NCI-H2227 treated with DMSO at 0.1 percent for 48 hours (cell line): ENCODE measurements at places on chromosomes 4 and X.

DNA sequence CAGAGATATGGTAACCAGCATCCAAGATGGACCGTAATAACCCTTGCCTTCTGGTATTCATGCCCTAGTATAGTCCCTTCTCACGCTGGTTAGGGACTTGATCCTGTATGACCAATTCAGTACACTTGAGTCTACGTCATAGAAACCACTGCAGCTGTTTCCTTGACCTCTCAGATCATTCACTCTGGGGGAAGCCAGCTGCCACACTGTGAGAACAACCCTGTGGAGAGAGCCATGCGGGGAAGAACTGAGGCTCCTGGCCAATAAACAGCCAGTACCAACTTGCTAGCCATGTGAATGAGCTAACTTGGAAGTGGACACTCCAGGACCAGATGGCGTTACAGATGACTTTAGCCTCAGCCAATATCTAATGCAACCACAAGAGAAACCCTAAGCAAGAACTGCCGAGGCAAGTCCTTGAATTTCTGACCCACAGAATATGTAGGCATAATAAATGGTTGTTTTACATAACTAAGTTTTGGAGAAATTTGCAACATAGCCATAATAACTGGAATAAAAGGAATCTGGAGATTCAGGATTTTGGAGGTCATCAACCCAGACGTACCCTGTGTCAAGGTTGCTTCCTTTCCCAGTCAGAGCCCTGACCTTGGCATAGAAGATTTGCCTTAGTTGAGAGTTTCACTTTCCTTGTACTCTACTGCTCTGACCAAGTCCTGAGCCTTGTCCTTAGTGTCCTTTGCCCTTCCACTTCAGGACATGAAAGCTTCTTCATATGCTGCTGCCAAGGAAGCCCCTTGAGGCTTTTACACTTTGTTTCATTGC, 87.3 kb upstream of the ZNF81 start:
- DNase-seq = no peak

GRCh38 chr4:188727746-188728145, 588.5 kb downstream of the TRIML1 start:
- no peak for DNase-seq

GRCh38 chrX:105109936-105110335, 110.6 kb downstream of the TEX13A start:
- DNase-seq = no peak

DNA sequence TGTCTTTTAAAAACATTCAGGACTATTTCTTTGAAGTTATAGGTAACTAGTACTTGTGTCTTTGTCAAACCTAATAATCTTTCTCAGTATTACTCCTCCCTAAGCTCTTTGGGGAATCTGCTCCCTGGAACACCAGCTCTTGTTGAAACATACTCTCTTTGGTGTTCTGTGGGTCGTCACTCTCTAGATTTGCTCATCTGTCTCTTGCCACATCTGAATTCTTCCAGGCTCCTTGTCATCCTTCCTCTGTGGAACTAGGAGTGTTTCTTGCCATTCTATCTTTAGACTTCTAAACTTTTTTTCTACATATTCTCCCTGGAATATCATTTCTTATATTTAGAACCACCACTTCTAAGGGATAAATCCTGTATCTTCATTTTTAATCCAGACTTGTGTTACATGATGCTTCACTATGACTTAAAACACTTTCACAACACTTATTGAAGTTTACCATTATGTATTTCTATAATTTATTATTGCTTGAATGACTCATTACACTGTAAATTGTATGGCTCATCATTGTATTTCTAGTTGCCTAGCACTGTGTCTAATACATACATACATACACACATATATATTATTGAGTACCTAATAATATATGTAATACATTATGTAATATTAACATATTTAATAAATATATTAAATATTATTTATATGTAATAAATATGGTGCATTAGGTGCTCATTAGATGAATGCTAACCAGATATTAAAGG, 186.1 kb downstream of the TMA16 start:
- DNase-seq = no peak

DNA sequence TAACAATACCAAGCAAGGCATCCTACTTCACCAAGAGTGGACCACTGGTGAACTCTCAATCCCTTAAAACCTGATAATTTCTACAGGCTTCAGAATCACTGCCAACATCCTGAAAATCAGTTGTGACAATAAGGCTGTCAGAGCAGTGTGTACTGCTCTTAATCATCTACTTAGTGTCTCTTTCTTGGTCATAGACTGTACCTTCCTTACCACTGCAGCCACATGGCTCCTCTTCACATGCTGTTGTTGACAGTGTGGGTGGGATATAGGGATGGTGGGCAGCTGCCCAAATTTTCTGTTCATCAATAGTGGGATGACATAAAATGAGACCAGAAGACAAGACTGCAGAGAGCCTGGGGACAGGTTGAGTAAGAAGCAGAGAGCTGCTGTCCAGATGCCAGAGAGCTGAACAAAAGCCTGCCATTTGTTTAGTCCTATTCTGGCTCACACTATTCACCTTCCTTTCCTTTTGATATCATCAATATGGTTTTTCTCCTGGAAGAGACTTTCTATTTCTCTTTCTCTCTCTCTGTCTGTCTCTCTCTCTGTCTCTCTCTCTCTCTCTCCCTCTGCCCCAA, 178.9 kb downstream of the MGST2 start:
- no peak for DNase-seq

DNA sequence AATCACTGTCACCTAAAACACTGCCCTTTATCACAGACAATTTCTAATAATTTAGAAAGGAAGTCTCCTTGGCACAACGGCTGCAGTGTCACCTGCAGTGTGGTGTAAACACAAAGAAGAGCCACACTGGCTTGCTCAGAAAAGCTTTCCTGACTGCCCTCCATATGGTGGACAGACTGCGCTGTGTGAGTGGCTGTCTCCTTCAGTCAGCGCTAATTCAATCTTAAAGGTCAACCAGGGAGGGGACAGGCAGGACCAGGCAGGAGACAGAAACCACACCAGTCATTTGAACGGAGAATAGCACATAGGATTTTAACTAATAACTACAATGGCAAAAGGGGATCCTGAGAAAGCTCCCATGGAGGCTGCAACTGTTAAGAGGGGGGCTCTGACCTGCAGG, 132.1 kb downstream of the NSUN7 start:
- DNase-seq = no peak
